Upper lobe of right lung (tissue), 1 donor: ENCODE measurements at places on chromosomes 1 and 21. TPM values are rescaled to one million over a fixed set of nuclear protein-coding genes. Genes with fewer than 3 reads are reported as not detected.

GRCh38 chr1:211326528-211327345 lies at the start of gene TRAF5:
TRAF5 (plus strand) TSS chr1:211326833; CDS start chr1:211353240, 26,407 bp downstream.
- peak within 1 kb of the TSS; percentile 79 for H3K27ac ChIP-seq
- peak within 1 kb of the TSS; percentile 80 for H3K4me3 ChIP-seq
- no peaks in the 10 kb centered on the region for H3K36me3 ChIP-seq
- no peaks in the 10 kb centered on the region for H3K27me3 ChIP-seq

GRCh38 chr1:111126354-111126753 lies 13.5 kb downstream of the DRAM2 start:
- H3K4me1 ChIP-seq, result peaks cover 4% of the 10 kb centered on the region
- H3K27ac ChIP-seq, result no peak overlapping the region
- H3K27me3 ChIP-seq, result no peaks in the 10 kb centered on the region
- H3K36me3 ChIP-seq, result peaks cover 61% of the 10 kb centered on the region
- no peak for DNase-seq

- no peaks in the 10 kb centered on the region for H3K27me3 ChIP-seq
- no peak for DNase-seq
- no peaks in the 10 kb centered on the region for H3K36me3 ChIP-seq
- no peak overlapping the region for H3K4me3 ChIP-seq
These were observed 34.5 kb downstream of the UCK2 start for GRCh38 chr1:165861911-165862310.

The HYI gene
- total RNA-seq, result 72.6 TPM

- H3K27ac ChIP-seq, result no peak overlapping the region
- no peak overlapping the region for H3K4me3 ChIP-seq
- H3K36me3 ChIP-seq, result no peaks in the 10 kb centered on the region
- no peak for DNase-seq
- H3K4me1 ChIP-seq, result peaks cover 5% of the 10 kb centered on the region
These were observed 20.3 kb upstream of the TBX19 start for GRCh38 chr1:168260393-168260792.

The CD48 gene
- 21.5 TPM for total RNA-seq

DNA sequence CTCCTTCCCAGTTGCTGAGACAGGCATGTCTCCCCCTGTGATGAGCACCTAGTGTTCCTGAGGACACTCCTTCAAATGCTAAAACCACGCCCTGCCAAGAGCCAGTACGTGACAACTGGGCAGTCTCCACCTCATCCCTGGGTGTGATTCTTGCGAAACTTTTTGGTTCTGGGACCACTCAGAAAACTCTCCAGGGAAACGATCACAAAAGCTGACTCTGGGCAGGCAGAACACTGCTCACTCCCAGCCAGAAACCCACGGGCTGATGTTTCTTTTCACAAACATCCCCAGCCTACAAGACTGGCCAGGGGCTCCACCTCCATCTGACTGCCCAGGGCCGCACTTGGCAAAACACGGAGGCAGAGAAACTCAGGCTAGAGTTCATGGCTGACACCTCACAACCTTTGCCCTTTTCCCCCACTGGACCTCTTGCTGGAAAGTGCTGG lies 24.4 kb downstream of the DHRS3 start:
- DNase-seq, result no peak
- peak overlapping the region; percentile 51 for H3K27ac ChIP-seq
- no peak overlapping the region for H3K4me3 ChIP-seq
- no peaks in the 10 kb centered on the region for H3K27me3 ChIP-seq

GRCh38 chr1:179745131-179745611 lies 2.1 kb downstream of the FAM163A start:
- no peak for DNase-seq
- H3K27me3 ChIP-seq, result peaks cover 57% of the 10 kb centered on the region
- H3K27ac ChIP-seq, result no peak overlapping the region

DNA sequence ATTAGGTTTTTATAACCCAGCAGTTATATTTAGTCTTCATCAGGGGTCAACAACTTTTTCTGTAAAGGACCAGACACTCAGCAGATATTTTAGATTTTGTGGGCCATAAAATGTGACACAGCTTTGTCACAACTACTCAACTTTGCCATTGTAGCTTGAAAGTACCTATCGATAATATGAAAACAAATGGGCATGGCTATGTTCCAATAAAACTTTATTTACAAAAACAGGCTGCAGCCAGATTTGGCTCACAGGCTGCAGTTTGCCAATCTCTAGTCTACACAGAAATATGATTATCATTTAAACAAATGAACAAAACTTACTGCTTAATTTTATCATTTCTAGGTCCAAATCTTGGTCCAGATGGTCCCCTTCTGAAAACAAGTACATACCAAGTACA lies 23.0 kb downstream of the VAMP4 start:
- no peak for DNase-seq
- no peak overlapping the region for H3K27ac ChIP-seq
- H3K36me3 ChIP-seq, result peaks cover 18% of the 10 kb centered on the region

DNA sequence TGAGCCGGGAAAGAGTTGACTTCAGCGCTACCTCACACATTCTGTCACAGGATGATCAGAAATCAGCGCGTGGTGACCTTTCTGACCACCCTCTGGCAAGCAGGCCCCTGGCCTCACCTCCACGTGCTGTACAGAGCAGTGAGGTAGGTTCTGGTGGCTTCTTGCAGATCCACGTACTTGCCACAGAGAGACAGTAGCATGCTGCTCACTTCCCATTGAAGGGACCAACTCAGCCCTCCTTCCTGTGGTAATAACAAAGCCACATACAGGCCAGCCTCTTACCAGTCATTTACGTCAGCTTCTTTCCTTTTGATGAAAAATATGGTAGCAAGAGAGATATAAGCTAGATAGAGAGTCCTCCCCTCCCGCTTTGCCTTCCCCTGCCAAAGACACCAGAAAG lies 200.7 kb downstream of the CHRM3 start:
- H3K4me1 ChIP-seq, result no peaks in the 10 kb centered on the region
- no peak overlapping the region for H3K4me3 ChIP-seq
- no peak for DNase-seq
- H3K27me3 ChIP-seq, result no peaks in the 10 kb centered on the region
- H3K36me3 ChIP-seq, result no peaks in the 10 kb centered on the region

GRCh38 chr1:107525961-107526360 lies 385.1 kb downstream of the NTNG1 start:
- DNase-seq, result no peak
- H3K27ac ChIP-seq, result no peak overlapping the region
- no peaks in the 10 kb centered on the region for H3K4me1 ChIP-seq
- no peaks in the 10 kb centered on the region for H3K27me3 ChIP-seq

- H3K4me1 ChIP-seq, result peaks cover under 1% of the 10 kb centered on the region
- DNase-seq, result no peak
- H3K27me3 ChIP-seq, result no peaks in the 10 kb centered on the region
- no peaks in the 10 kb centered on the region for H3K36me3 ChIP-seq
- H3K4me3 ChIP-seq, result no peak overlapping the region
These were observed 8.2 kb upstream of the LAPTM5 start for GRCh38 chr1:30765556-30766434.

The TNN gene
- total RNA-seq, result not detected

The C4BPA gene
- 175 TPM for total RNA-seq

DNA sequence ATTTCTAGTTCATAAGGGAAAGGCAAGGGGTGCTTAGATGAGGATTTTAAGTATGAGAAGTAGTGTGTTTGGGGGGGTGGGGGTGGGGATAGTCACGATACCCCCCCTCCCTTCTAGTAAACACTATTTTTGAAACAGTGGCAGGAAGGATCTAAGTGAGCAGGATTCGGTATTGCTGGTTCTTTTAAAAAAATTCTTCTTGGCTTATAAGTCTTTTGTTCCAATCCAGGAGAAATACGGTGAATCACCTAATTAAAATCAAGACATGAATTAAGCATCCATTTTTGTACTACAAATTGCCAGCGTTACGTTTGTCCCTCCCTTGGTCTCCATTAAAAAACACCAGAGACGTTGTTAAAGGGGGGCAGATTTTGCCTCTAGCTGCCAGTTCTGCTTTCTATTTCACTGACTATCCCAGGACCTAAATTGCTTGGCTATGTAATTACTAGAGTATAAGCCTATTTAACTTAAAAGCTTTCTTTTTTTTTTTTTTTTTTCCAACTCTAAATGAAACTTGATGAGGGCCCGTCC lies 911 bp downstream of the LMO4 start:
- H3K27me3 ChIP-seq, result no peaks in the 10 kb centered on the region
- H3K36me3 ChIP-seq, result no peaks in the 10 kb centered on the region
- H3K4me1 ChIP-seq, result peaks cover 31% of the 10 kb centered on the region
- DNase-seq, result no peak
- H3K27ac ChIP-seq, result peak overlapping the region; percentile 97
- peak overlapping the region; percentile 77 for H3K4me3 ChIP-seq

The HSPB7 gene
- total RNA-seq, result 10.7 TPM

- no peak overlapping the region for H3K4me3 ChIP-seq
- H3K27ac ChIP-seq, result no peak overlapping the region
- H3K27me3 ChIP-seq, result peaks cover 4% of the 10 kb centered on the region
- H3K4me1 ChIP-seq, result peaks cover 8% of the 10 kb centered on the region
- no peak for DNase-seq
These were observed 61.6 kb downstream of the PTPRC start for GRCh38 chr1:198700396-198700795.

The FCRL2 gene
- total RNA-seq, result 0.20 TPM

The TDRD5 gene
- total RNA-seq, result 0.17 TPM

The FOXD3 gene
- not detected for total RNA-seq

DNA sequence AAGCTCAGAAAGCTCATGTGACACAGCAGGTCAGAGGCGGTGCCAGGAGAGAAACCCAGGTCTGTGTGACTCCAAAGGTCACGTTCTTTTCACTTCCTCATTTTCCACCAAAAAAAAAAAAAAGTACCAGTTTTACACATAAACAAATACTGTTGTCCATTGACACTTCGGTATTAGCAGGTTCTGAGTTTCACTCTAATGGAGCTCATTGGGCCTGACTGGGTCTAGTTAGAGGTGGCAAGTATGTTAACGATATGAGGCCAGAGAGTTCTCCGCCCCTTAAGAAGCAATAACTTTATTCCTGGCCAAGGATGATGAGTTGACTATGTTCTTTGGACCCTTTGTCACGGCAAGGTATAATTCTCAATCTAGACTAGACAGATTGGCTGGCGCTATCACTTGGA lies 30.0 kb upstream of the SDE2 start:
- DNase-seq, result no peak
- peaks cover 9% of the 10 kb centered on the region for H3K4me1 ChIP-seq
- no peak overlapping the region for H3K27ac ChIP-seq

GRCh38 chr1:33435096-33435820 lies 4.4 kb upstream of the PHC2 start:
- H3K4me3 ChIP-seq, result no peak overlapping the region
- H3K36me3 ChIP-seq, result no peaks in the 10 kb centered on the region
- H3K27ac ChIP-seq, result no peak overlapping the region
- no peaks in the 10 kb centered on the region for H3K27me3 ChIP-seq
- H3K4me1 ChIP-seq, result peaks cover 10% of the 10 kb centered on the region
- DNase-seq, result no peak

The GCSAML gene
- 2.7 TPM for total RNA-seq

GRCh38 chr1:115557715-115558114 lies 84.1 kb upstream of the VANGL1 start:
- H3K27me3 ChIP-seq, result peaks cover 9% of the 10 kb centered on the region
- no peak overlapping the region for H3K27ac ChIP-seq
- DNase-seq, result no peak

- H3K36me3 ChIP-seq, result peaks cover 6% of the 10 kb centered on the region
- no peak overlapping the region for H3K4me3 ChIP-seq
- H3K27ac ChIP-seq, result no peak overlapping the region
- no peaks in the 10 kb centered on the region for H3K27me3 ChIP-seq
- peak; percentile 57 for DNase-seq
These were observed 13.3 kb downstream of the COL6A2 start for GRCh38 chr21:46111193-46111571.

The ERVH48-1 gene
- not detected for total RNA-seq

The FCAMR gene
- total RNA-seq, result not detected

GRCh38 chr1:223270155-223270554 lies 93.8 kb downstream of the SUSD4 start:
- no peaks in the 10 kb centered on the region for H3K4me1 ChIP-seq
- H3K27me3 ChIP-seq, result no peaks in the 10 kb centered on the region
- H3K4me3 ChIP-seq, result no peak overlapping the region
- no peaks in the 10 kb centered on the region for H3K36me3 ChIP-seq
- no peak for DNase-seq

DNA sequence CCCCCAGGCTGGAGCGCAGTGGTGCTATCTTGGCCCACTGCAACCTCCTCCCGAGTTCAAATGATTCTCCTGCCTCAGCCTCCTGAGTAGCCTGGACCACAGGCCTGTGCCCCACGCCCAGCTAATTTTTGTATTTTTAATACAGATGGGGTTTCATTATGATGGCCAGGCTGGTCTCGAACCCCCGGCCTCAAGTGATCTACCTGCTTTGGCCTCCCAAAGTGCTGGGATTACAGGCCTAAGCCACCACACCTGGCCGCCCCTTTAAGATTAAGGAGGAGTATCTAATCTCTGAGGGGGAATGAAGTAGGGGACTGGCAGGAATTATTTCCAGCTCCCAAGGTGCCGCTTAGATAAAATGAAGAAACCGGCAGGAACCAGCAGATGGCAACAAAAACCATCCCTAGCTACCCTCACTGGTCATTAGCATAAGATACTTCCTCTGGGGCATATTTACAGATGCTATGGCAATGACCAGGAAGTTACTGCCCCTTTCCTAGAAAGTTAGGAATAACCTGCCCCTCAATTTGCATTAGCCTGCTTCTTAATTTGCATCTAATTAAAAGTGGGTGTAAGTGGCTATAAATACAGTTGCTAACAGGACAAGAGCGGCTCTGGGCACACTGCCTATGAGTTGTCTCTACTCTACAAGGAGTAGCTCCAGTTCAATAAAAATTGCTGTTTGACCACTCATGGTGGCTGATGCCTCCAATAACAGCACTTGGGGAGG lies 7.1 kb upstream of the NSUN4 start:
- no peaks in the 10 kb centered on the region for H3K4me1 ChIP-seq
- H3K4me3 ChIP-seq, result no peak overlapping the region
- H3K36me3 ChIP-seq, result no peaks in the 10 kb centered on the region
- H3K27ac ChIP-seq, result no peak overlapping the region
- peak; percentile 19 for DNase-seq

The ITPKB gene
- 44.1 TPM for total RNA-seq
